Fibroblast of skin of back (primary cell): ENCODE measurements at places on chromosomes 2 and 18.

DNA sequence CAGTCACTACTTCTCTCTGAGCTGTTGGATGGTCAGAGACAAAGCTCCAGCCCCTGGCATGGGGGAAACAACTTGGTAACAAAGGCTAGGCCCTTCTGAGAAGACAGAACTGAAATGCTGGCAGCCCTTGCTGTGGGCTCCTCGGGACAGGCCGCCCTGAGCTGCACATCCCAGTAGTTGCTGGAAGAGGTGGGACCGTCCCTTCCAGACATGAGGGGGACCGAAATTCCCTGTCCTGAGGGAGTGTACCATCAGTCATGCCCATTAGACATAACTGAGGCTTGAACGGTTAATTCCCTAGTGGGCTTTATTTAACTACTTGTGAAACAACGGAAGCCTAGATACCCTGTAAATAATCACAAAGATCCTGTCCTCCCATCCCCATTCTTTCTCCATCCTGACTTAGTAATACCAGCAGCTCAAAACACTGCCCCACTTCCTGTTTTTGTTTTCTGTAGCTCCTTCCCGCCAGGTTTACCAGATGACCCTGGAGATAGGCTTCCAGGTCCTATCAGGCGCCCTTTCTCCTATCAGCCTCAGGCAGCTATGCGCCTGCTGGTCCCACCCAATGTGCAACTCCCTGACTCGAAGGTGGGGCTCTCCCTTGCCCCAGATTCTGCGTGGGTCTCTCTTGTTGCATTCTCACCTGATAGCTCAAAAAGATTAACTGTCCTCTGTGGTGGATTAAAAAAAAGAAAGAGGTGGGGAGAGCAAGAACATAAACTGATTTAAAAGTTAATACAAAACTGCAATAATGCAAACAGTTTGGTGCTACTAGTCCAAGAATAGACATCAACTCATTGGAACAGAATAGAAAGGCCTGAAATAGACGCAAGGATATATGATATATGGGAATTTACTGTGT is 37.0 kb upstream of the NT5DC4 start:
- no peak for DNase-seq

GRCh38 chr18:7470101-7470500 is 97.0 kb upstream of the PTPRM start:
- DNase-seq: no peak

DNA sequence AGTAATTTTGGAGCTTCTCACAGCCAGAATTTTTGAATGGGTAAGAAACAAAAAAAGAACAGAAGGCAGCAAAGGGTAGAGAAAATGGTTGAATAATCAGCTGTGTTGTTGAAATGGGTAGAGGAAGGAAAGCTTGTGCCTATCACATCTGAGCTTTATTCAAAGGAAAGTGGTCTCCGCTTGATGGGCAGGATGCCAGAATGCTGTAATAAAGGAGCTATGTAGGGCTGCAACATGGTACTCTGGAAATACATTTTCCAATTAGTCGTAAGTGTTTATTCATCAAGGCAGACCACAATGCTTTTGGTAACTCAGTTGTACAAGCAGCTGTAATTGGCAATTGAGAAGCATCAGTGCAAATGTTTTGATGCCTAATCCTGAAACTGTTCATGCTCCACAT is 196.9 kb downstream of the ICOS start:
- DNase-seq: no peak

DNA sequence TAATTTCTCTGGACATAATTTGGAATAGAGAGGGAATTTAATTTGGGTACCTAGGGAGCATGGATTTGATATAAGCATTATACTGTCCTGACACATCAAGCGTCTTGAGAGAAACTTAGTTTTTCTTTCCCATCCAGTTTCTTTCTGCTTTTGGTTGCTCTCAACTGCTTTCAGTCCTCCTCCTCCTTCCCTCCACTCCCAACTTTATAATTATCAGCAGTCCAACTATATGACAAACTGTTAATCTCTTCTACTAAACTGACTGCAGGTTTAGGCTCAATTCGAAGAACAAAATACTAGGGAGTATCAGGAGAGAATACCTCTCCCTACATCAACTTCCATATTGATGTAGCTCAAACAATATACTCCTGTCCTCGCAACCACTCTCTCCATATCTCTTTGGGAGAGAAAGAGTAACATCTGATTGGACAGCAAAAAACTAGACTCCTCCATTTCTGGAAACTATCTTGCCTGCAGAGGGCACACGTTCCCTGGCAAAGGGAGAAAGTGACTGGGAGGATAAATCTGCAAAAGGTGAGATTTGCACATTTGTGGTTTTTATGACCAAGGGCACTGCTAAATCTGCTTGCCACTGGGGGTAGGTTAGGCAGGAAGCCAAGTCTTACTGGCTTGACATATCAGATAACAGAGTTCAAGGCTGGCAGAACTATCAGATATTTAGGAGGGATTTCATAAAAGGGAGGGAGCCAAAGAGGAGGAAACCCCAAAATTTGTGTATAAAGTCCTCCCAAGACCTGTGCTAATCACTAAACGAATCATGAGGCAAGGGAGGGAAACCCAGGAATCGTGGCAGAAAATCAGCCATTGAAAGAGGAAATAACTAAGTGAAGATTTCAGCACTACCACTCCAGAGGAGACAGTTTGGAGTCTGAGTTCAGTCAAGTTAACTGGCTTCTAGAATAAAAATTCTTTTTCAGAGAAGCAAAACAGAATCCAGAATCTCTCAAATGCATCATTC is 40.0 kb downstream of the ICA1L start:
- peak; percentile 64 for DNase-seq

DNA sequence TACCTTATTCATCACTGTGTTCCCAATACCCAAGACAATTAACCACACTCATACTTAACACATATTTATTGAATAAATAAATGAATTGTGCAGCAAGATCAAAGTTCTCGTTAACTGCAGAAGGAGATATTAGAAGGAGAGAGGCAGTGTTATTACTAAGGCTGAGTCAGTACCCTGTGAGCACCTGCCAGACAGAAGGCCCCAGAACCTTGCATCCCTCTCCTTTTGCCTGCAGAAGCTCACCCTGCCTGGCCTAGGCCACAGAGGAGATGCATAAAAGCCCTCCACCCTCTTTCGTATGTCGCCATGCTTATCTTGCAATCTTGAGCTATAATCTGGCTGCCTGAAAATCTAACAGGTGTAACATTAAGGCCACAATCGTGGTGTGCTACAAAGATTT is 20.5 kb upstream of the RNF149 start:
- DNase-seq: no peak

DNA sequence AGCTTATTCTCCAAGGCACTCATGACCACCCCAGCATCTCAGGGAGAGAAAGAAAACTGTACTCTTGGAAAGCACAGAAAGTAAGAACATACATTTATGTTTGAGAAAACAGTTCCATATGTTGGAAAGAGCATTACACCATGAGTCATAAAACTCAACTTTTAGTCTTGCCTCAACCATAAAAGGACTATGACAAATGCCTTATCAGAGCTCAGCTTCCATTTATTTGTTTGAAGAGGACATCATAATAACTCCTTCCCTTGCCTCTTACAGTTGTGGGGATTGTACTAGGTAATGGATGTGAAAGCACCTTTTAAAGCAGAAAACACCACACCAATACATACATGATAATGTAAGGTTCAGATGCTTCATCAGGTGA is 370.8 kb downstream of the LNPK start:
- DNase-seq: peak; percentile 70

GRCh38 chr2:41498781-41499180 is 549.0 kb upstream of the PKDCC start:
- no peak for DNase-seq

- no peak for DNase-seq
Measured at GRCh38 chr2:226664140-226664539, 135.5 kb downstream of the IRS1 start.

GRCh38 chr2:239726091-239726591 is 299.0 kb downstream of the NDUFA10 start:
- DNase-seq: no peak

- DNase-seq: peak; percentile 52
Measured at GRCh38 chr18:44180683-44181082, 500.0 kb upstream of the SETBP1 start.

GRCh38 chr2:216339456-216340279 is 32.6 kb downstream of the MARCHF4 start:
- peak; percentile 91 for DNase-seq

- peak; percentile 41 for DNase-seq
Measured at GRCh38 chr18:69400976-69401225, 213 bp downstream of the DOK6 start.

GRCh38 chr2:180122874-180123273 is 115.8 kb upstream of the CWC22 start:
- DNase-seq: no peak

DNA sequence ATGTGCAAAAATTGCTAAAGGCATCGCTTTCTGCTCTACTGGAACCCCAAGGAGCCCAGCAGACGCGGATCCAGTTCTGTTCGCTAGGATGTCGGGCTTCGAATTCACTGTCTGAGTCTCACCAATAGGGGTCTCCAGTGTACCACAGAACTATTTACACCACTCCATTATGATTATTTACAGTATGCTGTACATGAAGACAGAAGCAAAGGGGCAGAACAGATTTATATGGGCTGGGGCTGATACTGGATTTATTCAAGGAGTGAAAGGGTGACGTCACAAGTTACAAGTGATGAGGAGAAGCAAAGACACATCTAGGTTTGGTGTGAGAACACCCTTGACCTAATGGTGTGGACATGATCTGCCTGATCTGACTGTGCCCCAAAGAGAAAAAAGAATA is 185.3 kb upstream of the ATP5MC3 start:
- DNase-seq: peak; percentile 40

- DNase-seq: peak; percentile 42
Measured at GRCh38 chr18:73842795-73843394, 304.7 kb downstream of the FBXO15 start.

DNA sequence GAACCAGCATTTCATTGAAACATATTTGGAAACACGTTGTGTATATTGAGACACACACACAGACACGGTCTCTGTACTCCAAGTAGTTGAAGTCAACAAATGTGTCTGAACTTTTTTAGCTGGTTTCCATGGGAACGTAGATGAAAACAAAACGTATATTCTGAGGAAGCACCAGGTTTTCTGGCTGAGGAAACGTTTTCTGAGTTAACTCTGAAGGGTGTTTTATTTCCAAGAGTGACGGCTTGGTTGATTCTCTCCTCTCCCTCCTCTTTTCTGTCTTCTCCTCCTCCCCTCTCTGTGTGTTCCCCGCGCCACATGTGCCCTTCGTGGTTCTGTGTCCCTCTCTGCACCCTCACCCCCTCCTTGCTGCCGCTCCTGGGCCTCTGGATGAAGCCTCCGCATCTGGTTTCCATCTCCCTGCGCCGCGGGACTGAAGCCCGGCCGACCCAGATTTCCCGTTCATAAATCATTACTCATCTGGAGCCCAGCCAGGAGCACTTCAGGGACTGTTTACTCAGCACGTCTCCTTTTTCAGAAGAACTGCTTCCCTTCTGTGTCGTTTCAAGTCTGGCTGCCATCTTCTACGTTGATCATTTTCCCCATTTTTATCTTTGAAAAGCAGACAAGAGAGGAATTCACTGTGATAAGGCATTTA is 122.7 kb downstream of the COL6A3 start:
- DNase-seq: peak; percentile 99

GRCh38 chr2:11437602-11438001 is 28.4 kb downstream of the E2F6 start:
- no peak for DNase-seq

- DNase-seq: no peak
Measured at GRCh38 chr2:235366390-235366789, 127.5 kb upstream of the AGAP1 start.

DNA sequence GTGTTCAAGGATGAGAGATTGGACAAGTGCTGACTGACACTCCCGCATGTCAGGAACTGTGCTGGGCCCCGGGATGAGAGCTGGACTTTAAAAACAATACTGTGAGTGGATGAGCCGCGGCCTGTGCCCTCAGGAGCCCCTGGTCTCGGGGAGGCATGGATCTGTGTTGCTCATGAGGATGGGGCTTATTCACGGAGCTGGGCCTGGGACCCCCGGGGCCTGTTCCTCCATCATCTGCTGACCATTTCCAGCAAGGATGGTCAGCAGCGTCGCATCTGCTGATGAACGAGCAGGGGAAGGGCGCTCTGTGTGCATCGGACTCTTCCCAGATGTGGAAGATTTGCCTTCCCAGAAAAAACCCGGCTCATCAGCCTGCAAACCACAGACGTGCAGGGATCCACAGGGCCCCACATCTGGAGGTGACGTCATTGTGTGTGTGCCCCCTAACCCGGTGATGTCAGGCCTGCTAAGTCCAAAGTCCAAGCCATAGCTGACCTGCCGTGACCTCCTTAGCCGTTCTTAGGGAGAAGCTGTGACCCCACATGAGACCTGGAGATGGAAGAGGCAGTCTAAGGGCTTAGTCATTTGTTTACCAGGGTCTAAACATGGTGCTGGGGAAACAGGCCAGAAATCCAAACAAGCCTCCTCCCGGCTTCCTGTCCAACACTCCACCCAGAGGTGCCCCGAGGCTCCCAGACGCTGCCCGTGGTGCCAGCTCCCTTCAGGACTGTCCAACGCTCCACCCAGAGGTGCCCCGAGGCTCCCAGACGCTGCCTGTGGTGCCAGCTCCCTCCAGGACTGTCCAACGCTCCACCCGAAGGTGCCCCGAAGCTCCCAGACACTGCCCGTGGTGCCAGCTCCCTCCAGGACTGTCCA is 143.9 kb downstream of the PXDN start:
- DNase-seq: no peak

GRCh38 chr2:174486563-174487107 is at the start of gene GPR155:
Gene GPR155 (minus strand): TSS chr2:174487029. CDS start chr2:174481956, 5,073 bp downstream.
- peak; percentile 58 for DNase-seq

GRCh38 chr2:5188636-5189035 is 503.5 kb upstream of the SOX11 start:
- DNase-seq: no peak

- DNase-seq: no peak
Measured at GRCh38 chr18:56903686-56904085, 243.2 kb upstream of the BOD1L2 start.

DNA sequence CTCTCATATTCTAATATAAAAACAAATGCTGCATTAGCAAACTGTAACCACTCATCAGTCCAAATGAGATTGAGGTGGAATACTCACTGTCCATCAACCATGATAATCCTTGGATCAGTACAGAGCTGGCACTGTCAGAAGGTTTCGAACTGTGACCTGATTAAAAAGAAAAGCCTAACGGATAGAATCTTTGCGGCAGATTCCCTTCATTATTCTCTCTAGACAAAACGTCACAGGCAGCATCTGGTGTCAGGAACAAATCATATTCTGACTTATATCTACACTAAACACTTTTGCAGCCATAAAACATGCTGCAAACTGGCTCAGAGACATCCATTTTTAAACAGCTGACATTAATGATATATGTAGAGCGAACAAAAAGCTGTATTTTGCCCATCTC is 677.7 kb upstream of the NXPH2 start:
- DNase-seq: no peak

DNA sequence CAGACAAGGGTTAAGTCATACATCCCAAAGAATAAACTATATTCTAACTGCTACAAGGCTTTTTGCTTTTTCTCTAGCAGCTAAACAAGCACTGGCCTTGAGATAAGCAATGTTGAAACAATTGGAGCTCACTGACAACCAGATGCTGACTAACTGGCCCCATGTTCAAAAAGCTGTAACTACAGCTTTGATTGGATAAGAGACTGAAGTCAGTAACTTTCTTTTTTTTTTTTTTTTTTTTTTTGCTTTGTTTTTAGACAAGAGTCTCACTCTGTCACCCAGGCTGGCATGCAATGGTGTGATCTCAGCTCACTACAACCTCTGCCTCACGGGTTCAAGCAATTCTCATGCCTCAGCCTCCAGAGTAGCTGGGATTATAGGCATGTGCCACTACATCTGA is 45.4 kb upstream of the TMEM163 start:
- no peak for DNase-seq

- DNase-seq: no peak
Measured at GRCh38 chr18:11860594-11861450, 9.6 kb downstream of the CHMP1B start.
